ENCODE measurements at places on chromosomes 6 and 20.

DNA sequence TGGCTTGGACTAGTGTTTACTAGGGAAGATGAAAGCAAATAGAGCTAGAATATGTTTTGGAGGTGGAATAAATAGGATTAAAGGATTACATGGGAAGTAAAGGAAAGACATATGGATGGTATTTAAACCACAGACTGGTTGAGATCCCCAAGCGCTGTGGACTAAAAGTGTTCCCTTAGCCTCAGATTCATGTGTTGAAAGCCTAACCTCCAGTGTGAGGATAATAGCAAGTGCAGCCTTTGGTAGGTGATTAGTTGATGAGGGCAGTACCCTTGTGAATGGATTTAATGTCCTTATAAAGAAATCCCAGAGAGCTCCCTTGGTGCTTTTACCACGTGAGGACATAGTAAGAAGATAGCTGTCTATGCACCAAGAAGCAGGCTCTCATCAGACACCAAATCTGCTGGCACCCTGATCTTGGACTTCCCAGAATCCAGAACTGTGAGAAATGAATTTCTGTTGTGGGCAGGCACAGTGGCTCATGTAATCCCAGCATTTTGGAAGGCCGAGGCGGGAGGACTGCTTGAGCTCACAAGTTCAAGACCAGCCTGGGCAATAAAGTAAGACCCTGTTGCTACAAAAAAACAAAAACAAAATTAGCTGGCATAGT is 57.3 kb upstream of the MCM9 start:
- H3K4me3 ChIP-seq = no peak overlapping the region
- no peaks in the 10 kb centered on the region for H3K36me3 ChIP-seq
- H3K27ac ChIP-seq = no peak overlapping the region
- DNase-seq = no peak
- no peaks in the 10 kb centered on the region for H3K27me3 ChIP-seq

- H3K4me3 ChIP-seq = no peak overlapping the region
- no peaks in the 10 kb centered on the region for H3K27me3 ChIP-seq
- no peaks in the 10 kb centered on the region for H3K4me1 ChIP-seq
- no peaks in the 10 kb centered on the region for H3K36me3 ChIP-seq
- no peak for DNase-seq
- no peak overlapping the region for H3K27ac ChIP-seq
Observed at GRCh38 chr20:39795401-39796272, 833.5 kb downstream of the DHX35 start.

DNA sequence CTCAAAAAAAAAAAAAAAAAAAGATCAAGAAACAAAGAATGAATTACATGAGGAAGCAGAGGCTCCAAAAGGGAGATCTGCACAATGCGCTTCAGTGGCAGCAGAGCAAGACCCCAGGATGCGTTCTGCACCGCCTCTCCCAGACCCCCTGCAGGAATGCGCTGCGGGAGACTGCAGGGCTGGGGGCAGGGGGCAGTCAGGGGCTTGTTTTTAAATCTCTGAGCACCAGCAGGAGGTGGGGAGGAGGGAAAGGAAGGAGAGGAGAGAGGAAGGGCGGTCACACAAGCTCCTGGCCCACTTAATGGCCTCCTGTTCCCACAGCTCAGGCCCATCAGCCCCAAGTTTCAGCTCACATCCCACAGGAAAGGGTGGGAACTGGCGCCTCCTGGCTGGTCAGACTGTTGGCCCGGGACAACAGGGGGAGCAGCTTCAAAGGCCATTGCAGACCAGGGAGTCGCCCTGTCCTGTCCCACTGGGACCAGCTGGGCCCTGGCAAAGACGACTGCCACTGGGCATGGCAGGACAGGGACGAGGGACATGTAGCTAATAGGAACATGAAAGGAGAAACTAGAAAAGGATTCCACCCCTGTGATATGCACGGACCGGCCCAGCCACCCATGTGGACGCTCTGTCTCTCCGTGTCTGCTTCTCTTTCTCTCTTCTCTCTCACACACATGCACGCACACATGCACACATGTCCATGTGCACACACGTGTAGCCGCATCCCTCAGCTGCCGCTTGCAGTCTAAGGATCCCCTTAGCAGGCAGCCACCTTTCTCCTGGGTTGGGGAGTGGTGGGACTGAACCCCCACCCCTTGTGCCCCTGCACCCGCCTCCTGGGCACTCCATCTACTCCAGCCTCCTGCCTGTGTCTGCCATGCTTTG is 34.7 kb downstream of the TFEB start:
- no peak overlapping the region for H3K4me3 ChIP-seq

GRCh38 chr6:125094563-125094962 is 59.0 kb upstream of the TPD52L1 start:
- H3K27me3 ChIP-seq = no peaks in the 10 kb centered on the region
- no peaks in the 10 kb centered on the region for H3K36me3 ChIP-seq
- H3K4me3 ChIP-seq = no peak overlapping the region
- DNase-seq = no peak
- H3K4me1 ChIP-seq = no peaks in the 10 kb centered on the region
- no peak overlapping the region for H3K27ac ChIP-seq

DNA sequence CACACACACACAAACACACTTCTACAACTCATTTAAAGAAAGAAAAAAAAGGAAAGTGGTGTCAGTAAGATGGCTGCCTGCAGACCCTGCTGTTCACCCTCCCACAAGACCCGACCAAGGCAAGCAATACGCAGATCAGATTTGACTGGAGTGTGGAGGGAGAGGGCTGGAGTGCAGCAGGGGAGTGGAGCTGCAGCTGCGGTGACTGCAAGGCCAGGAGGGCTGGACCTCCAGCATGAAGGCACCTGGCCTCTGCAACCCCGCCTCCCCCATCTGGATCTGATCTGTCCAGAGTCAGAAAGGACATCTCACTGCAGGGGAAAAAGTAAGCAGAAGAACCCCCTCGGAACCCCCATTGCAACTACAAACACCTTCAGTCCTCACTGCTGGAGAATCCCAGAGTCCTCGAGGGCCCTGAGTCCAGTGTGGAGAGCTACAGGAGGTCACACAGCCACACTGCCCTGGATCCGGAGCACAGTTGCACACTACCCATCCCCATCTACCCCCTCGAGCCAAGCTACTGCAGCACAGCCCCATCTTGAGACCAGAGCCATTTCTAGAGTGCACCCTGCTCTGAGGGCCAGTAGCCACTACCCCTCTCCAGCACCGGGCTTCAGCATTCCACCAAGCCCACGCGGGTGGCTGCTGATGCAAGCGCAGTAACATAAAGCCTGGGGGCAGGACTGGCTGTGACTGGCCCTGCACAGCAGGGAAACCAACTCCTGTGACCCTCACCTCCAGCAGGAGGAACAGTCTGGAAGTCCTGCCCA is 41.9 kb upstream of the SRSF6 start:
- peak; percentile 51 for DNase-seq
- no peaks in the 10 kb centered on the region for H3K4me1 ChIP-seq
- H3K27ac ChIP-seq = no peak overlapping the region
- H3K4me3 ChIP-seq = no peak overlapping the region
- no peaks in the 10 kb centered on the region for H3K36me3 ChIP-seq

DNA sequence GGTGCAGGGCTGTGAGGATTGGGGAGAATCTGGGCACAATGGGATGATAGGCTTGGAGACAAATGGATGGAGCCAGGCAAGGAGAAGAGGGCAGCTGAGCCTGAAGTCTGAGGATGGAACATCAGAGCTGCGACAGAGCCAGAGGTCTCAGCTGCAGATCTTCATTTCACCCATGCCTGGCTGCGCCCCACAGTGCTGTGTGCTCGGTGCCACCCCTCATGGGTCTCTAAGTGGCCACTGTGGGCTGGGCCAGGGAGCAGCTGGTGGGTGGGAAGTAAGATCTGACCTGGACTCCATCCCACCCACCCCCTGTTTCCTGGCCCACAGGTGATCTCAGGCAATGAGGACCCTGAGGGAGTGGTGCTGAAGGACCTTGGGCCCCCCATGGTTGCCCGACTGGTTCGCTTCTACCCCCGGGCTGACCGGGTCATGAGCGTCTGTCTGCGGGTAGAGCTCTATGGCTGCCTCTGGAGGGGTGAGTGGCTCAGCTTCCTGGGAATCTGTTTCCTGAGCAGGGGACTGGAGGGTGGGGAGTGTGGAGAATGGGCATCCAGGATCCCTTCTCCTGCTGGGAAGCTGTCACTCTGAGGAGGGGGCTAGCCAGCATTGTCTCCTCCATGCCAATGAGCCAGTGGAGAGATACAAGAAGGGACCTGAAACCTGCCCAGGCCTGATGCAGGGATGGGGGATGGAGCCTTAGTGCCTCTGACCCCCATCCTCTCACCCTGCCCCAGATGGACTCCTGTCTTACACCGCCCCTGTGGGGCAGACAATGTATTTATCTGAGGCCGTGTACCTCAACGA is 6.5 kb downstream of the DDR1 start:
- H3K27me3 ChIP-seq = no peaks in the 10 kb centered on the region
- no peak for DNase-seq
- H3K4me1 ChIP-seq = peaks cover 5% of the 10 kb centered on the region
- no peak overlapping the region for H3K27ac ChIP-seq

DNA sequence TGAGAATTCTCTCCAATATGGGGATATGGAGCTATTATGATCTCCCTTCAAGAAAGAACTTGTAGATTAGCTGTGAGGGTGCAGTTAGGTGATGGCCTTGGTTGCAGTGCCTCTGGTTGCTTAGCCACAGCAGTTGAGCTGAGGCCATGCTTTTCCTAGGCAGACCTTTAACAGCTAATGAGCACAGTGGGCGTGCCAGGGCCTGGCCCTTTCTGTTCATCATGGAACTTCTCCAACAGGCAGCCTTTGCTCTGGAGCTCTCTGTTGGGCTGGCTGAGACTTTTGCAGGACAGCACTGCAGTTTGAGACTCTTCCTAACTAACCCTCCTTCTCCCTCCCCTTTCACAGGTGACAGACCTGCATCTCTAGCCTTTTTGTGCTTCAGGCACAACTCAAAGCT is 39.7 kb upstream of the TMEM170B start:
- H3K27me3 ChIP-seq = no peaks in the 10 kb centered on the region
- H3K4me1 ChIP-seq = no peaks in the 10 kb centered on the region
- no peaks in the 10 kb centered on the region for H3K36me3 ChIP-seq
- no peak for DNase-seq

DNA sequence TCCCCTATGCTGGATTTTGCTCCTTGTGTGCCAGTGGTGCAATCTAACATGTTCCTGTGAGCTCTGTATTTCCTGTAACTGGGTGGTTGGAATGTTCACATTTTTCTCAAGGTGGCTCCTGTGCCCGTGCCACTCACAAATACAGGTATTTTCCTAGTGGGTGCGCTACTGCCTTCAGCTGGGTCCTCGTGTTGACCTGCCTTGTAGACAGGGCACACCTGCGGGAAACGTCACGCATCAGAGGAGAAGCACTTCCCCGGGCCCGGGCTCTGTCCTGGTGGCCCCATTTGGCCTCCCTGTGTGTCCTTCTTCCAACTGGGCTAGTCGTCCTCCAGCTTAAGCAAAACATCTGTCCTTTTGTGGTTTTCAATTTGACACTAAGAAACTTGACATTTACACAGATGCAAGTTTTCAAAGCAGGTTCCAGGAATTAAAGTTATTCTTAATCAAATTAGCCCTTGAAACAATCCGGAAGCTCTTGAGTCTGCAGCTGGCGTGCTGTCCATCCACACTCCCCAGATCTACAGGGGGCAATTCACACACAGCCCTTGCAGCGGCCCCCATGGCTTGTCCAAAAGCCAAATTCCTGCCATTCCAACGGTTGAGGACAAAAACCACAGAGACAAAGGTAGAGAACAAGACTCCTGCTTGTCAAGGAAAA is 275.1 kb downstream of the CDC5L start:
- H3K4me3 ChIP-seq = no peak overlapping the region
- no peaks in the 10 kb centered on the region for H3K36me3 ChIP-seq
- no peaks in the 10 kb centered on the region for H3K27me3 ChIP-seq
- peaks cover 30% of the 10 kb centered on the region for H3K4me1 ChIP-seq
- peak overlapping the region; percentile 77 for H3K27ac ChIP-seq

Measured in mesendoderm (in vitro differentiated cells).